Jurkat, Clone E6-1 (cell line): ENCODE measurements at places on chromosomes 3 and 15.

GRCh38 chr15:40361640-40362039 lies 3.6 kb downstream of the DISP2 start:
- DNase-seq, result no peak

DNA sequence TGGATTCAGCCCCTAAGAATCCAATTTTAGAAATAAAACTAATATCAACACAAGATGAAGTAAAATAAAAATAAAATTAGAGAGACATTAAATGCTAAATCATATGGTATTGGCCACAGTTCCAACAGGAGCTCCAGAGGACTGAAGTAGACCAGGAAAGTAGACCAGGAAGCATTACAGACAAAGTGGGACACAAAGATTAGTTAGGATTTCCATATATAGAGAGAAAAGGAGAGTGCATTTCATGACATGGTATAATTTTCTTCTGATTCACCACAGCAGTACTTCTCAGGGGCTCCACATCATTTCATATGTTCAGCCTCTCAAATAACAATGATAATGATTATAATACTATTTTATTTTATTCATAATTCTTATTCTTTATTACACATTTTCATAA lies 18.3 kb downstream of the FGF7 start:
- no peak for DNase-seq

DNA sequence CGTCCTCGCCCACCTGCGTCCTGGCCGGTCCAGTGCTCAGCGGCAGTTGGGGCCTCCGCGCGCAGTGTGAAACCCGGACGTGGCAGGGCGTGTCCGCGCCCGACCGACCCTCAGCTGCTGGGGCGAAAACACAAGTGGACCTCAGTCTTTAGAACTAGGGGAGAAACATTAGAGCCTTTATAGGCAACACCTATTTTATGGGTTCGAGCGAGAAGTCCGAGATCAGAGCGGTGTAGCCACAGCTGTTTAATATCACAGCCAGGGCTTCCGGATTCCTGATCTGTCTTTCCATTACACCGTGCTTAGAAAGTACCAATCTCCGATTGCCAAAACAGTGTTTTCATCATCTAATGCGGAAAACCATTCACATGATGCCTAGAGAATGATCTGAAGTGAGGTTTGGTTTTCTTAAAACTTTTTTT lies 506 bp downstream of the RAD51 start:
- no peak for DNase-seq

GRCh38 chr3:151483488-151483887 lies 22.6 kb upstream of the IGSF10 start:
- DNase-seq, result no peak

- DNase-seq, result no peak
Observed at GRCh38 chr3:53401154-53401553, 53.8 kb upstream of the DCP1A start.

DNA sequence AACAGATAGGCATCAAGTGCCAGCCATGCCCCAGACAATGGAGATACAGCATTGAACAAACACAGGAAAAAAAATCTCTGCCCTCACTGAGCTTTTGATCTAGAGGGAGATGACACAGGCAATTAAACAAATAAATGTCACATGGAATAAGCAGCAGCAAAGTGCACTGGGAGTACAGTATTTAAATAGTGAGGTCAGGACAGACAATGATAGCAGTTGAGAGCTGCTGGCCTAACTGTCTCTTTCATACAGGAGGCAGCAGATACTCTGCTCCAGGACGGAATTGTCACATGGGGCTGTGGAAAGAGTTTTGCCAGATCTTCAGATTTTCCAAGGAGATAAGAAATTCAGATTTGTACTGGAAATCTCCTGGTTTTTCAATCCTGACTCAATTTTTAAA lies 241.3 kb downstream of the THRB start:
- DNase-seq, result no peak

- DNase-seq, result no peak
Observed at GRCh38 chr15:64343222-64343621, 12.8 kb downstream of the CSNK1G1 start.

GRCh38 chr3:126527455-126528211 lies 3.7 kb downstream of the CHST13 start:
- no peak for DNase-seq

DNA sequence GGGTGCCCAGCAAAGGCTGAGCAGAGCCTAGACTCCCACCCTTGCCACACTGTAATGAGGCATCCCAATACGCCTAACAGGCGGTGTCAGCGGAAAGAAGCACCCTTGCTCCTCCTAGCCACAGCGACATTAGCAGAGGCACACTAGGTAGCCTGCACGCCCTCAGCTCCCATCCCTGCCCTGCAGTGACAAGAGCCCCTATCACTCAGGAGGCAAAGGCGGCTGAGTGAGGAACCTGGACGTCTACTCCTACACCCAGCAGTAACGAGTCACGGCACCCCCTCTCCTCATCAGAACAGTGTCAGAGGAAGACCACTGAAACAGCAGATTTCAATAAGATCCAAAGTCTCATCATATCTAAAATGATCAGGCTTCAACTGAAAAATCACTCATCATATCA lies 12.0 kb upstream of the MAP6D1 start:
- DNase-seq, result no peak

DNA sequence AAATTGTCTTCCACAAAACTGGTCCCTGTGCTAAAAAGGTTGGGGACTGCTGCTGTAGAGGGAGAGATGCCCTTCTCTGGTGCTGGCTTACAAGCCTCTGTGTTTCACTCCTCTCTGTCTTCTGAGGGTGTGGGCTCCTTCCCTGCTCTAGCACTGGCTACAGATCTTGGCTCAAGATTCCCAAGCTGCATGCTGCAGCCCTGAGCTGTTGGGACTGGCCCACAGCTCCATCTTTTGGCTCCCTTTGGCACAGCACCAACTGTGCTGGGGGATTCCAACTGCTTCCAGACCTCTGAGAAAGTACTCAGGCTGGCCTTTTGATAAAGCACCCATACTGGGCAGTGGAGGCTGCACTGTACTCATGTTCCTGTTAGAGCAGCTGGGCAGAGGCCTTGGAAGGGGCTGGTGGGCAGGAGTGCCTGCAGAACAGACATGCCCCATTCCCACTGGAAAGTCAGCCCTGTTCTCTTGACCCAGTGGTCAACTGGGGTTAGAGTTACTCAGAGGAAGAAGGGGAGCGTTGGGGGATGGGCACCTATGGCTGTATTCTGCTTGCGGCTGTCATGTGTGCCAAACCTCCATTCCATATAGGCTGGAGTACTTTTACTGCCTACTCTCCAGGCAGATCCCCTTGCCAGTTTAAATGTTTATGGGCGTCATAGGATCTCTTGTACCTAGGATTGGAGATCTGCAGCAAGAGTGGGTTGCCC lies 55.7 kb downstream of the GALK2 start:
- no peak for DNase-seq

- no peak for DNase-seq
Observed at GRCh38 chr3:132378846-132379245, 38.5 kb upstream of the DNAJC13 start.

GRCh38 chr3:132623646-132624045 lies 26.6 kb downstream of the ACKR4 start:
- no peak for DNase-seq

GRCh38 chr15:68310178-68310803 lies 32.7 kb downstream of the FEM1B start:
- DNase-seq, result no peak

GRCh38 chr3:131933665-131934064 lies 101.1 kb downstream of the CPNE4 start:
- no peak for DNase-seq
